NCI-H1930 (cell line): ENCODE measurements at places on chromosomes 1 and 21.

DNA sequence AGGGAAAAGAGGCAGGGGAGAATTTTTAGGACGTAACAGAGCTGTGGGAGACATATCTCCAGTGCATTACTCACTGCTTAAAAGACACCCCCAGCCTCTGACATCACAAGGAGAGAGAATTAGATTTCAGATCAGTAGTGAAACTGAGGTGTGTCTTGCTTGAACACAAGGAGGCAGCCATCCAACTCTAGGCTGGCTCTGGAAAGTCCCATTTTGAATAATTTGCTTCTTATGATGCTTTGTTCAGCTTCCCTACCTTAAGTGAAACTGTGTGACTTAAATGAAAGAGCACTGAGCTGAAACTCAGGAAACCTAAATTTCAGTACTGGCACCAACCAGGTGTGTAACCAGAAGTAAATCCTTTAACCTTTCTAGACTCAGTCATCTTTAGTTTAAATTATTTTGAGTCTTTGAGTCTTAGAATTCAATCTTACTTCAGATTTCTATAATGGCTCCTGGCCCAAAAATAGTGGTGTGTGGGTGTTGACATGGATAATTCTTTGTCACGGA is 251.6 kb upstream of the SGIP1 start:
- DNase-seq, result no peak

GRCh38 chr1:153968000-153968363 is 280 bp downstream of the CREB3L4 start:
- no peak for DNase-seq

GRCh38 chr1:240666568-240667198 is 54.7 kb upstream of the GREM2 start:
- DNase-seq, result no peak

DNA sequence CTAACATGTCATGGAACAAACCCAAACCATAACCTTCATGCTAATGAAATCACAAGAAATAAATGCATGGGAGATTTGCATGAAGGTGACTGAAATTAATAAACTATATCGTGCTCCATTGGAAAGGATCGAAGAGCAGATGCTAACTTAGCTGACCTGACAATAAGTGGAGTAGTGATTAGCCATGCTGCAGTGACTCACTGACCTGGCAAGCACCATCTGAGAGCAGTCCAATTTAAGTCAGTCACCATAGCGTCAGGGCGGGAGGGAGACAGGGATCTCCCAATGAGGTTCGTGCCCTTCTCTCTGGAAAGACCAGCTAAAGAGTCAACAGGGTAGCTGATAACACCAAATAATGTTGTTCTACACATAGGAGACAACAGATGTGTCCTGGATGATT is 21.5 kb downstream of the OLIG2 start:
- no peak for DNase-seq
